ENCODE measurements at places on chromosomes 1 and 21. TPM values are rescaled to one million over a fixed set of nuclear protein-coding genes. Genes with fewer than 3 reads are reported as not detected.

GRCh38 chr1:233327651-233328141 is at the start of gene MAP3K21:
MAP3K21 (plus strand) TSS chr1:233327724; CDS start chr1:233328029, 305 bp downstream.
- DNase-seq = no peak

DNA sequence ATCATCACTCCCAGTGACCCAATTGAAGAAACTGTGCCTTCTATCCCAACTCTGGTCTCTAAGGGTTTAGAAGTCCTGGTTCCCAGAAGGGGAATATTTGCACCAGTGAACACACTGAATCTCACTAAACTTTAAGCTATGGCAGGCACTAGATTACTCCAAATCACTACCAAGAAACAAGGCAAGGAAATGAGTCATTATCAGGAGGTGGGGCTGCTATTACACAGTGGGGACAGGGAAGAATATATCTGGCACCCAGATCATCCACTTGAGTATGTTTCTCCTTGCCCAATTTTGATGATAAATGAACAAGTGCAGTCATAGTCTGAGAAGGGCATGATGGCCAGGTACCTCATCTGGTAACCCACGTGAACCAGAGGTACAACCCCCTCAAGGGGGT is 7.0 kb downstream of the MRPL9 start:
- DNase-seq = no peak

- no peak for DNase-seq
Measured at GRCh38 chr1:164058198-164058597, 500.8 kb upstream of the PBX1 start.

DNA sequence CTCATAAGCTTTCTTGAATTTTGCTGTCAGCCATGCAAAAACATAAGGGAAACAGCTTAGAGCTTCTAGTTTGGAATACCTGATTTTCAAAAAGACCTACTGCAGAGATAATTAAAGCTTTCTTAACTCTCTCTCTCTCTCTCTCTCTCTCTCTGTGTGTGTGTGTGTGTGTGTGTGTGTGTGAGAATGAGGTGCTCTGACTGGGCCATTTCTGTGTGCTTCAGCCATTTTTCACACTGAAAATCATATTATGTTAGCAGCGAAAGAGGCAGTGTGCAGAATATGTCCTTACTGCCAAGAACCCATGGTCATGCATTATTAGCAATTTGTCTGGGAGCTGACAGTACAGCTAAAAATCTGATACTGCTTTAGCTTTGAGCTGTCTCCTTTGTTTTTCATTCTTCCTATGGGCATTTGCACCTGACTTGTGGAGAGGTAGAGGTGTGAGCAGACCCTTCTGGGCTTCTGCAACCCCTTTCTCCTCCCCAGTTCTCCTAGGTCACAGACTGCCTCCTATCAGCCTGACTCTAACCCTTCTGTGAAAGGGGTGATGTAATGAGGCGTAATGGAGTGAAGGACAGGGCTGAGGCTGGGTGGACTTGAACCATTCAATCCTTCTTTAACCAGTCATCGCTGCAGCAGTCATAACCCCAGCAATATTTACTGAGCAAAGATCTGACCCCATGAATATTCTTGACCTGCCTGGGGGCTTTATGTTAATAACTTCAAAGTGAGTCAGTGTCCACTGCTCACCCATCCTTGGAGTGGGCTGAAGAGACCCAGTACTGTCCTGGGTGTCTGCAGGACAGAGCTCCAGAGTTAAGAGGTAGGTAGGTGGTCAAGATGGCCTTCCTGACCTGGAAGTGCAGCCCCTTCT is 61.2 kb downstream of the SYT6 start:
- DNase-seq = no peak

GRCh38 chr1:27402349-27402754 is 9.9 kb downstream of the GPR3 start:
- DNase-seq = peak; percentile 88

DNA sequence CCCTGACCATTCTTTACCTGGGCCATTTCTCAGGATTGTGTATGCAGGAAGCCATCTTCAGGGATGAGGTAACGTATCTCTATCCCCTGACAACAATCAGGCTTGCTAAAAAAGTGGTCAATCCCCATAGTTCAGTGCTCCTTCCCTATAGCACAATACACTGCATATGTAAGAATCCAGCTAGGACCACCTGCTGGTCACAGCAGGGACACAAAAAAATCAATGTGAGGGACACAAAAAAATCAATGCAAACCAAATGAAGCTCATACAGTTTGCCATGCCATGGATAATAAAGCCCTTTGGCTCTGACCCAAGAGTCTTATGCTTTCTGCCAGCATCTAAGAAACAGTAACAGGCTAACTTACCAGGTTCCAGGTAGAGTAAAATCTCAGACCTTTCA is 16.3 kb downstream of the ACBD6 start:
- no peak for DNase-seq

DNA sequence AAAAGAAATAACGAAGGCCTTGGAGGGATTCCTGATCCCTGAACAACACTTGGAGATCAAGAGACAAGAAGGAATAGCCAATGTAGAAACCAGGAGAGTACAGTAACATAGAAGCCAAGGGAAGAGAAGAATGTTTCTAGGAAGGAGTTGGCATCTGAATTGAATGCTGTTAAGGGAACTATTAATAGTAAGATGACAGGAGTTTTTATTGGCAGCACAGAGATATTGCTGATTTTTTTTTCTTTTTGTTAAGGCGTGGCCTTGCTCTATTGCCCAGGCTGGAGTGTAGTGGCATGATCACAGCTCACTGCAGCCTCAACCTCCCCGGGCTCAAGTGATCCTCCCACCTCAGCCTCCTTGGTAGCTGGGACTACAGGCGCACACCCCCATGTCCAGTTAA is 9.6 kb upstream of the SFT2D2 start:
- no peak for DNase-seq

- no peak for DNase-seq
Measured at GRCh38 chr1:19461220-19461554, 24.2 kb downstream of the CAPZB start.

GRCh38 chr1:241451956-241452355 is 67.6 kb downstream of the FH start:
- DNase-seq = no peak

The JAM2 gene
- 12.3 TPM for total RNA-seq

The NBPF14 gene
- 4.5 TPM for total RNA-seq

The KCNK1 gene
- total RNA-seq = 54.2 TPM

The TFF2 gene
- not detected for total RNA-seq

The RBBP4 gene
- 65.7 TPM for total RNA-seq

Data from right atrium auricular region (tissue), 2 donors.